ENCODE measurements at places on chromosomes 7 and 10. TPM values are rescaled to one million over a fixed set of nuclear protein-coding genes. Genes with fewer than 3 reads are reported as not detected.

TAS2R16 gene
- total RNA-seq, result not detected

IMMP2L gene
- 7.3 TPM for total RNA-seq

TRPV5 gene
- total RNA-seq, result not detected

DNA sequence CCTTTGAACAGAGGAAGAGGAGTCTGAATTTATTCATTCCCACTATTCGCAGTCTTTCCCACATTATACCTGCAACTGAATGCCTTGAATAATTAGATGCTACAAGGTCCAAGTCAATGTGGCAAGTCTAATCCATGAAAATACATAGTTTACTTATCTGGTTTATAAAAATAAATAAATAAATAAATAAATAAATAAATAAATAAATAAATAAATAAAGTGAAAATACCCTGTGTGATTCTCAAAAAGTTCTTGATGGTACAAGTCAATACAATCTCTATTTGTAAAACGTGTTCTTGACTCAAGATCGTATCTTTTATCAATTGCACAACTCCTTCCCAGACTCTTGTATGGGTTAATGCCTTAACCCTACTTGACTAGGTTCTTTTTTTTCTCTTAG lies 417.7 kb downstream of the ZWINT start:
- H3K36me3 ChIP-seq, result no peaks in the 10 kb centered on the region
- H3K4me3 ChIP-seq, result no peak overlapping the region
- H3K27ac ChIP-seq, result no peak overlapping the region
- no peaks in the 10 kb centered on the region for H3K27me3 ChIP-seq
- H3K4me1 ChIP-seq, result peaks cover 8% of the 10 kb centered on the region

DNA sequence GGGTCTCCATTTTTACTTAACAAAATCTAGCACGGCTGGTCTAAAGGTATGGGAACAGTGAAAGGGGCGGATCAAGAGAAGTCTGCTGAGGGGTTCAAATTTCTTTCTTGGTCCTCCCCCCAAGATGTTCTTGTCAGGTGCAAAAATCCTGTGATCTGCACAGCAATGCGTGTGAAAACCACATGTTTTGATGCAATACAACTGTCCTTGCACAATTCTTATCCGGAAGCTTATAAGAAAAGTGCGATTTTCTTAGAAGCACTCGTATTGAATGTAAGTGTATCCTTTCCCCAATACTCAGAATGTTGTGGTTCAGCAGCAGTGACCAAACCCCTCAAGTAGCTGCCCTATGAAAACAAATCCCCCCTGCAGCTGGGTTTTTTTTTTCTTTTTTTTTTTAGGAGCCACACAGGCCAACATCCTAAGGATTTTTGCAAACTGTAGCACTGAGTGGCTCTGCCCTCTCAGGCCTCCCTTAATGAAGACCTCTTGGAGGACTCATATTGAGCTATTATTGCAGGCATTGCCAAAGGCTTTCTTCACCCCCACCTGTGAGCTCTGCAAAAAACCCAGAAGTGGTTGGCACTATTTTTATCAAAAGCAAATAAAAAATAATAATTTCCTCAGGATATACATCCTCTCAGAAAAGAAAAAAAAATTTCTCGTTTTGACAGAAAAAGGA lies 151.9 kb upstream of the ITGB1 start:
- H3K4me3 ChIP-seq, result no peak overlapping the region
- H3K27me3 ChIP-seq, result no peaks in the 10 kb centered on the region
- H3K27ac ChIP-seq, result no peak overlapping the region
- H3K36me3 ChIP-seq, result no peaks in the 10 kb centered on the region
- DNase-seq, result no peak

DNA sequence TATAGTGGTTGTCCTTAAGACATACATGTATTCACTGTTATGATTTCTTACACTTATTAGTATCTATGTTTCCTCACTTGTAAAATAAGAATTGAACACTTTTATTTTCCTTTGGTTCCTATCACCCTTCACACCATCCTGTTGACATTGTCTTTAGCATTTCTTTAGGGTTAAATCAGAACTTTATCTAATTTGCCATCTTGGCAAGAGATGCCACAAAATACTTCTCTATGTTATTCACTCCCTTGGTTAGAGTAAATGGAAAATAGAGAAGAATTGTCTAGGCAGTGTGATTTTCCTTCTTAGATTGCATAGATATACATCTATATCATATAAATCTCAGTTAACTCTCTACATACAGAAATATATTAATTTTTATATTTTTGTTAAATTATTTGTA lies 204.7 kb downstream of the SEMA3D start:
- H3K27me3 ChIP-seq, result no peaks in the 10 kb centered on the region
- H3K36me3 ChIP-seq, result no peaks in the 10 kb centered on the region
- no peak for DNase-seq
- no peak overlapping the region for H3K27ac ChIP-seq

DNA sequence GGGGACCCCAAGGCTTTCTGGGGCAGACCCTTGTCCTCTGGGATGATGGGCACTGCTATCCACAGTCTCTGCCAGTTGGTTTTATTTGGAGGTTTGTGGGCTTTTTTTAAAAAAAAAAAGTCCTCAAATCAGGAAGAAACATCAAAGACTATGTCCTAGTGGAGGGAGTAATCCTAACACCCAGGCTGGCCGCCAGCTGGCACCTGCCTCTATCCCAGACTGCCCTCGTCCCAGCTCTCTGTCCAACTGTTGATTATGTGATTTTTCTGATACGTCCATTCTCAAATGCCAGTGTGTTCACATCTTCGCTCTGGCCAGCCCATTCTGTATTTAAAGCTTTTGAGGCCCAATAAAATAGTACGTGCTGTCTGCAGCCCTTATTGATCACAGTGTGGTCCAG lies 61.0 kb upstream of the LRRC4 start:
- DNase-seq, result no peak
- H3K4me3 ChIP-seq, result no peak overlapping the region
- no peaks in the 10 kb centered on the region for H3K4me1 ChIP-seq
- no peaks in the 10 kb centered on the region for H3K27me3 ChIP-seq
- H3K36me3 ChIP-seq, result no peaks in the 10 kb centered on the region
- H3K27ac ChIP-seq, result no peak overlapping the region

GRCh38 chr10:12098966-12099365 lies 30.2 kb downstream of the DHTKD1 start:
- no peak for DNase-seq
- H3K27me3 ChIP-seq, result no peaks in the 10 kb centered on the region
- no peak overlapping the region for H3K4me3 ChIP-seq
- no peak overlapping the region for H3K27ac ChIP-seq
- peaks cover 56% of the 10 kb centered on the region for H3K36me3 ChIP-seq
- H3K4me1 ChIP-seq, result no peaks in the 10 kb centered on the region

GRCh38 chr10:117327262-117327661 lies 48.0 kb downstream of the PDZD8 start:
- peaks cover 46% of the 10 kb centered on the region for H3K4me1 ChIP-seq
- no peaks in the 10 kb centered on the region for H3K36me3 ChIP-seq
- H3K27ac ChIP-seq, result no peak overlapping the region
- no peak for DNase-seq
- no peaks in the 10 kb centered on the region for H3K27me3 ChIP-seq

All from GM23338 (cell line).